Astrocyte of the cerebellum (primary cell): ENCODE measurements at places on chromosomes 12 and 14.

- DNase-seq, result peak; percentile 89
Observed at GRCh38 chr14:82855912-82856391, 1322.3 kb upstream of the SEL1L start.

DNA sequence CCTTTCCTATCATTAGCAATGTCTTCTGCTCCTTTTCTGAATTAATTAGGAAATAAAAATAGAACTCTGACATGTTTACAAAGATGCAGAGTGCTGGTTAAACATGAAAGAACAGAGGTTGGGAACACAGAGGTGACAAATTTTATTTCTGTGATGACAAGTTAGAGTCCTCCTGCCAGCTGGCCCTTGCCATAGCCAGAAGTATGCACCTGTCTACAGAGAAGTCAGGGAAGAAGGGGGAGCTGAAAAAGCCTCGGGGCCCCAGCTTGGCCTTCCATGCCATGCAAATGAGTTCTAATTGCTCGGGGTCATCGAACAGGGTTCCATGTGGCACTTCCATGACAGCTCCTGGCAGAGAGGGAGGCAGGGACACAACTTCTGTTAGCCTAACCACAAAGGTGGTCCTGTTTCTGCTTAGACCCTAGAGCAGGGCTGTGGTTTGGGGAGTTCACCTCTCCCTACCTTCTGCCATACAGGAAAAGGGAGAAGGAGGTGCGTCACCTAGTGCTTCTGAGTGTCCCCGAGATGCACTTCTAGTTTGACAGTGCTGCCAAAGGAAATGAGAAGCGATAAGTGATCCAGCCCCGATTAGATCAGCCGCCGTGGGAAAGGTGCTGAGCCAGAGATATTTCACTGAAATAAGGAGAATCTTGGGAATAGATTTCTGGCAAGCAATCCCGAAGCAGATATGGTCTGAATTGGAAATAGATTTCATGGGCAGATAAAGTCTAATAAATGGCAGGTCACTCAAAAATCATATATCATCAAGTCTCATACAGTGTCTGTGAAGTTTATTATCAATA lies 155.8 kb upstream of the FOXN3 start:
- no peak for DNase-seq

DNA sequence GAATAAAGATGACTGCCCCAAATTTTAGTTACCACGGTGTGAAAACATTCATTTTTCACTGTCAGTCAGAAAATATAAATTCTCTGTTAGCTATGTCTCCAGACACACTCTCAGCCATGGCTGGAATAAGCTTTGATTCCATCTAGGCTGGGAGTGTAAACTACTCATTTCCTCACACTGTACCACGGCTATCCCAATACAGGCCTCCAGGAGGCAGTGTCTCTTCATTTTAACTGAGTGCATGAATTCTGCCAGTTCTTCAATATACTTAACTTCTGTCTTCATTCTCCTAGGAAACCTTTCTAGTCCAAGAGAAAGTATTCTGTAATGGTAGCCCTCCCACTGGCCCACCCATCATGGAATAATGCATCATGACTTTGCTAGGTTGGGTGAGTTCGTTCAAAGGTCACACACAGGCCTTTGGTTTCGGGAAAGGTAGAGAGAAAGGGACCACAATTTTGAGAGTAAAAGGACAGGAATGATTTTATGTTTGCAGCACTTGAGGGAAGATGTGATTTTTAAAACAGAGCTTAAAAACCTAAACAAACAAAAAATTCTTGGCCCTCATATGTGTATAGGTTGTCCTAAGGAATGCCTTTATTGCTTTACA lies 381.1 kb downstream of the SEC23A start:
- DNase-seq, result peak; percentile 49

- no peak for DNase-seq
Observed at GRCh38 chr14:75232597-75232996, 46.0 kb upstream of the FOS start.

GRCh38 chr12:2364631-2365051 lies 311.9 kb downstream of the CACNA1C start:
- no peak for DNase-seq

- no peak for DNase-seq
Observed at GRCh38 chr14:101128478-101129321, 225.2 kb upstream of the RTL1 start.

GRCh38 chr12:128387811-128388422 lies 120.9 kb downstream of the TMEM132C start:
- DNase-seq, result no peak

DNA sequence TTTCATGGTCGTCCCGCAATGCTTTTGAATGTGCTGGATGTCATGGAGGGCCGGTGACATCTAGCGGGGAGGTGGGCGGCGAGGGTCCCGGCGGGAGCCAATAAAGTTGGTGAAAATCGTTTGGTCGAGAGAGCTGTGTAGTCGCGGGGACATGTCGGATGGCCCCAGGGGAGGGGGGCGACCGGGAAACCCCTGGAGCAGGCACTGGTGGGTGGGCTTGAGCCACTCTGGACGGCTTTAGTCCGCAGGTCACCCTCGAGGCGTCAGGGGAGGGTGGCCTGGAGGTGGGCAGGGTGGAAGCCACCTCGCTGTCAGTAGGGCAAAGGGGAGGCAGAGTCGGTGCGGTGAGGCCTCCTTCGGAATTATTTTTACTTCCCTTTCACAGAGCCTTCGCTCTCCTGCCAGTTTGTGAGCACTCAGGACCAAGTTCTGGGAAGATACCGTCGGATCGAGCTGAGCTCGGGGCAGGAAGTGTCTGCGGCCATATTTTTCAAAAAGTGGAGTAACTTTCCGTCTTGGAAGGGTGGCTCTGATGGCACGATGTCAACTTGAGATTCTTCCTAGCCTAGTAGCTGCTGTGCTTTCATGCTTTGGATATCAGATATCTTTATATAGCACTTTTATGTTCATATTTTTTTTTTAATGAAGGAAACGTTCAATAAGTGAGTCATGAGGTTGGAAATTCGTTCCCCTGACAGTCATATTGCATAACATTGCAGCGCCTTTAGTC lies 28.2 kb downstream of the WBP11 start:
- no peak for DNase-seq

- DNase-seq, result no peak
Observed at GRCh38 chr14:59870277-59871165, at the start of gene RTN1. TSS of gene RTN1 (minus strand) at chr14:59870776. CDS start at chr14:59870630, 146 bp downstream.

DNA sequence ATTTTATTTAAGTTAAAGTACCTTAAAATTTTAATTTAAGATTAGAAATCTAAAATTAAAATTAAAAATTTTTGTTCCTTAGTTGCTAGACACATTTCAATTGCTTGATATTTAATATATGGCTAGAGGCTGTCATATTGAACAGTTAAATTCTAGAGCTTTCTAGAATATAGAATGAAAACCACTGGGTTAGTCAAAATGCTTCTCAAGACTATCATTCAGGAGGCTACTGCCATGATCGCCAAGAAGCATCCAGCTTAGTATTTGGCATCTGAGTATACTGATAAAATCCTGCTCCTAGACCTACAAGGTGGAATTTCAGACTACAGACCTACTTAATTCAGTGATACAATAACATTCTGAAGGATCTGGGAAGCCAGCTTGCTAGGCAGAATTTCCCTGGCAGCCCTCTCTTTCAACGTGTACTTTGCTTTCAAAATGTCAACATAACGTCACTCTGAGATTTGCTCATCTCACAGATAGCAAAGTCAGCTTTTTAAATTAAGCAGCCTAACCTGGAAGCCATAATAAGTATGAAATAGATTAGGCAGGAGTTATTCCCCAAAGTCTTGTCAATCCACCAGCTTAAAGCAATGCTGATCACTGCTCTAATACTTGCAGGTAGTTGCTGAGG lies 525.8 kb downstream of the FSCB start:
- DNase-seq, result no peak

DNA sequence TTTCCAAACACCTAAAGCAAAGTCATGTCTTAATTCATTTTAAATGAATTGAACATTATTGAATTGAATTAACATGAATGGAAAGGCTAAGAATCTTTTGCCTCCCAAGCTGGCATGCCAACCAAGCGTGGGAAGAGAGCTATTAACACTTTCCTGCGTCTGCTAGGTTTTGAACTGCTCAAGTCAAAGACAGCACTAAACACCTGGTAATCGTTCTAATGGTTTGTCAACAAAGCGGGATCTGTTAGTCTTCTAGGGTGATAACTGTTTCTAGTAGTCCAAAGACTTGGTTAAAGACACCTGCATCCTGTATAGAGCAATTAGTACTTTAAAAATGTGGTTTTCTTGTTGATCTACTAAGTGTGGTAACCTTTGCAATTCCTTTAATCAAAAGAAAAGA lies 164.2 kb upstream of the HMGA2 start:
- DNase-seq, result no peak

DNA sequence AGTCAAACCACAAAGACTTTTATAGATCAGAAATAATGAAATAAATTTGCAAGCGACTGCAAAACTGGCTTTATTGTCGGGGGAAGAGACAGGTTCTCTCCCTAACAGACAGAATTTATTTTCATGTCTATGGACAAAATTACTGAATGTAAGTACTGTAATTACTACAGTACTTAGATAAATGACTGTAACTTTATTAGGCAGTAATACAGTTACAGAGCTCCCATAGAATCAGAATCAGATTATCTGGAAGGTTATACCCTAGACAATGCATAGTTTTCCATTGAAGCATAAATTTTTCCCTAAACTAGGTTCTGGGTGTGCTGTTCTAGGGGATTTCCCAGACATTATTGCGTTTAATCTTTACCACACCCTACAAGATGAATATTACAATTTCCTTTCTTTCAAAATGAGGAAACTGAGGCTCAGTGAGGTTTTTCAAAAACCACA lies 114.2 kb downstream of the C12orf75 start:
- no peak for DNase-seq

DNA sequence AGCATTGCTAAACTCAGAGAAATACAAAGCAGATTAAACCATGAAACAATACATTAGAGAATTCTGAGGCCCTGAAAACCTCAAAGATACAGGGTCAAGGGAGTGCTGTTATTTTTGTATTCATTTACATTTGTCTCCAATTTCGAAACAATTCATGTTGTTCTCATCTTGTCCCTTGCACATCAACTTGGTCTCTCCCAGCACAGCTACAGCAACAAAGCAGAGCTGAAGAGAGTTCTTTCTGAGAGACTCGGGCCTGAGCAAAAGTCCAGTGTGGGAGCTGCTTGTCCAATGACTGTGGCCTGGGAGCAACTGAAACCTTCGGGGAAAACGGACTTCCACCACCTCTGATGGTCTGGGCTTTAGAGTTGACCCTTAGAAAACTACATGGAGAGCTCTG lies 79.4 kb upstream of the CDKN3 start:
- DNase-seq, result no peak

DNA sequence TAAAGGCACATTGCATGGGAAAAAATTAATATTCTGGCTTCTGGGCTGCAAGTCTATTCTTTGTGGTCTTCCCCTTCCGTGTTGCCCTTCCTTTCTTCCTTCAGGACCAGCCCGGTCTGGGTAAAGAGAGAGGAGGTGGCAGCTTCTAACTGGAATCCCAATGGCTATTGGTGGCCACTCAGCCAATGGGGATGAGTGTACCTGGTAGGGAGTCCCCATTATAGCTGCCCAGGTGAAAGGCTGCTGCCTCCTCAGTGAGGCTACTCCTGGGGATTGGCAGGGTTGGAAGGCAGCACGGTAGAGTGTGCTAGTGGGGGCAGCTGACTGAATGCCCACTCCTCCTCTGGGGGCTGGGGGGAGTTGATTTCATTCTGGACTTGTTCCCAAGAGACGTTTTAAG lies 112.6 kb downstream of the RBM19 start:
- no peak for DNase-seq

GRCh38 chr12:106342397-106343213 lies 14.9 kb upstream of the POLR3B start:
- DNase-seq, result peak; percentile 19
